ENCODE measurements at places on chromosomes 13 and 19.

GRCh38 chr13:25803641-25804040 lies 248.2 kb downstream of the SHISA2 start:
- no peak for DNase-seq

DNA sequence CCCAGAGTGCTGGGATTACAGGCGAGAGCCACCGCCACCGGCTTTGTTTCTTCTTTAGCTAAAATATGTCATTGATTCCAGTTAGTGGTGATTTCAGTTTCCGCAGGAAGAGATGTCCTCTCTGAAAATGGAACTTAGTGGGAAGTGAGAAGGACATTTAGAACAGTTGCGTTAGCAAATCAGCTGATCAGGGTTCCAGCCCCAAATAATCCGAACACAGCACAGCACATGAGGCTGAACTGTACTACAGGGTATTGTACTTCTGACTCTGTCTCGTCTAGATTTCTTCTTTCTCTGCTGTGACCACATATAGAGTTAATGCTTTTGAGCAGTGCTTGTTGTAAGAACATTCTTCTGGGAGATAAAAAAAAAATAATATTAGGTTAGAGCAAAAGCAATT lies 314.4 kb downstream of the MYO16 start:
- DNase-seq: no peak

DNA sequence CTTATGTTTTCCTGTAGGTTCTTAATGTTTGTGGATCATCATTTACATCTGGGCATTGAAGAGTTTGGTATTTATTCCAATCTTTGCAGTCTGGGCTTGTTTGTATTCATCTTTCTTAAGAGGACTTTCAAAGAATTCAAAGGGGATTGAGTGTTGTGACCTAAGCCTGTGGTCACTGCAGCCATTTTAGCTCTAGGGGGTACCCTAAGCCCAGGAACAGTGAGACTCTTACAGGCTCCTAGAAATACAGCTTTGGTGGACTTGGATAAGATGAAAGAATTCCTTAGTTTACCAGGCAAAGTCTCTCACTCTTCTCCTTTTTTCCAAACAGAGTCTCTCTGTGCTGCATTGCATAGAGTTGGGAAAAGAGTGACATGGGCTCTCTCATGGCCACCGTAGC lies 2539.0 kb upstream of the PCDH20 start:
- no peak for DNase-seq

DNA sequence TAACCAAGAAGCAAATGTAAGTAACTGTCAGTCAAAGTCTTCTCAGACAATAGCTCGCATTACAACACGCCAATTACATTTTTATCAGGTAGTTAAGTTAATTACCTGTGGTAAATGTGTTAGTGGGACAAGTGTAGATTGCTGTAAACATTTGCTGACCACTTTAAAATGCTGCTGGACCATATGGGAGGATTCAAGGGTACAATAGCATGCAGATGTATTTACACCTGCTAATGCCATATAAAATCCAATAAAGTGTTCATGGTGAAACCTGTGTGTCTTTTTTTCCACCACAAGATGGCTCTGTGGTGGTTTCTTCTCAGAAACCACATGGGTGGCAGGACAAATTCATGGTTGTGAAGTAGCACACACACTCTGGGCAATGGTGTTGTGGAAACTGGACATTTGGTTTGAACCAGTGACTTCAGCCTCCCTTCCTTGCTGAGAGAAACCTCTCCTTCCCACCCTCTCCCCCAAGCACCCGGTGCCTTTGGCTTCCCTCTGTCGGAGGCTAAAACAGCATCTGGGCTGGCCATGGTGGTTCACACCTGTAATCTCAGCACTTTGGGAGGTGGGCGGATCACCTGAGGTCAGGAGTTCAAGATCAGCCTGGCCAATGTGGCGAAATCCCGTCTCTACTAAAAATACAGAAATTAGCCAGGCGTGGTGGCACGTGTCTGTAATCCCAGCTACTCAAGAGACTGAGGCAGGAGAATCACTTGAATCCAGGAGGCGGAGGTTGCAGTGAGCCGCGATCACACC lies 18.1 kb upstream of the GTF3A start:
- DNase-seq: peak; percentile 61

DNA sequence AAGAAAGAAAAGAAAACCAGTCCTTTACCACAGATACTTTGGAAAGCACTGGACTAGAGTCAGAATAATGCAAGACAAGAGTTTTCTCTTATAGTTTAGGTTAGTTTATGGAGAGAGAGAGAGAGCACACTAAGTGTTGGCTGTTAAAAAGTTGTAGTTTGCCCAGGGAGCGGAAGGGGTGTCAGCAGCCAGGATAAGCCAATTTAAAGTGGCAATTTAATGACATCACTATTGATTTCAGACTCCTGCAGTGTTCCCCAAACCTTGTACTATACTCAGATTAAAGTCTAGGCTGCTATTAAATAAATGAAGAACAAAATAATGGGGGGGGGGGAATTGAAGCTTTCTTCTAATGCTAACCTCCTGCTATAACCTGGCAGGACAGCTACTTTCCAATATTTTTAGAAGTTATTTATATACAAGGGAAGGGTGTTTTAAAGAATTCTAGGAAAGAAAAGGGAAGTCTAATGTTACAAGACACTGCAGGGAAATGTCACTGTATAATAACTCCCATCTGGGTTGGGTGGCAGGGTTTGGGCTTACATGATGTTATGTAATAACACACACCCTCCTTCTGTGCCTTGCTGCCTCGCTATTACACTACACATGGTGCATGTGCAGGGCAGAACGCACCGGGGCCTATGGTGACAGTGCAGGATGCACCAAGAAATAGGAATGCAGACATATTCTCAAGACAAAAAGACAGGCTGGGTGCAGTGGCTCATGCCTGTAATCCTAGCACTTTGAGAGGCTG lies 19.9 kb downstream of the TPT1 start:
- DNase-seq: no peak

DNA sequence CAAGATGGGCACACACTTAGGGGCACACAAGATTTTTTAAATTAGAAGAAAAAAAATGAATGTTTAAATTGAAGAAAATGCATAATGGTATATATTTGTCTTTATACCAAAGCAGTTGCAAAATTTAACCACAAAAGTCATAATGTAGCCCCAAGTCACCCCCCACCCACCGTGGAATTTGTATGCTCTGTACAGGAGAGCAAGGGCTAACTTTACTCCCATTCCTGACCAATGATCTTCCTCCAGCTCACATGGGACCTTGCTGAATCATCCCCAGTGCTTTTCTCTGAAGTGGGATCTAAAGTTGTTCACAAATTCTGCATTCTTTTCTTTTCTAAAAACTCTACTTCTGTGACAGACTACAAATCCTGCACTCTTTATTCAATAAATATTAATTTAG lies 597.0 kb downstream of the UQCRFS1 start:
- DNase-seq: no peak

- no peak for DNase-seq
These were observed 42.2 kb downstream of the SERP2 start for GRCh38 chr13:44415815-44416214.

DNA sequence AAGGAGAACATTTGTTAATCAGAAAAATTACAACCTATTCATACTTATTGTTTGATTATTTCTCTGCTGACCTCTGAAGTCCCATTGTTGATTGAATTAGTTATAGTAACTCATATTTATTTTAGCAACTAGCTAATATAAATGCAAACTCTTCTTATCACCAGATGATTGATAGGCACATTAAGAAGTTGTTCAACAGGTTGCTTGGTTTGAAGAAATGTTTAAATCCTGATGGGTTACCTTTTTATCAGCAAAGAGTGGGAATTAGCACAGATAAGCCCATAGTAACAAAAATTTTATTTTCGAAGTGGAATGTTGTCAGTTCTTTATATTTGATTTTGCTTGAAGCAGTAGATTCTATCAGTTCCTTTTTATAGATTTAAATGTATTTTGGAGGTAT lies 44.4 kb downstream of the KLF5 start:
- no peak for DNase-seq

DNA sequence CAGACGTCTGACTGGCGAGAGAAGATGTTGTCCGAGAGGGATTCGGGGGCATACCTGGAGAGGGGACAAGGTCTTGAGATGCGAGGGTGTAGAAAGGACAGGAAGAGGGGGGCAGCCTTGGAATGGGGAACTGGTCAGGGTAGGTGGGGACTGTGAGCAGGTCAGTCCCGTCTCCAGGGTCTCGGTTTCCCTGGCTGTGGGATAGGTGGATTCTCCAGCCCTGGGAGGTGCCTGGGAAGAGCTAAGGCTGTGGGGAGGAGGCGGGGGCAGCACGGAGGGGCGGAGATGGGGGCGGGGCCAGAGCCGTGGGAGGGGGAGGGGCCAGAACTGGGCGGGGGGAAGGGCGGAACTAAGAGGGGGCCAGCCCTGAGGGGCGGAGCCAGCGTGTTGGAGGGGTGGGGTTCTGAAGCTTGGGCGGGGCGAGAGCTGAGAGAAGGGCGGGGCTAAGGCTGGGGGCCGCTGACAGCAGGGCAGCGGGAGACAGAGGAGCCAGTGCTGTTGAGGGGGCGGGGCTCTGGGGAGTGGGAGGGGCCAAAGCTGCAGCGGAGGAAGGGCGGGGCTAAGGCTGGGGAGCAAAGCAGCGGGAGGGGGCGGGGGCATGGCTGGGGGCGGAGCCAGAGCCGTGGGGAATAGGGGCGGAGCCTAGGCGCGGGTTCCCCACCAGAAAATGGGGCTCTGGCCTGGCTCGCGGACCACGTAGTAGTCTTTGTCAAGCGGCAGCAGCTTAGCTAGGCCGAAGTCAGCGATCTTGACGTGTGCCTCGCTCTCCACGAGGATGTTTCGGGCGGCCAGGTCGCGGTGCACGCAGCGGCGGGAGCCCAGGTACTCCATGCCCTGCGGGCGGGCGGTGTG lies 9.5 kb upstream of the INSL3 start:
- DNase-seq: peak; percentile 43

- no peak for DNase-seq
These were observed 28.2 kb downstream of the FGF9 start for GRCh38 chr13:21698817-21699679.

DNA sequence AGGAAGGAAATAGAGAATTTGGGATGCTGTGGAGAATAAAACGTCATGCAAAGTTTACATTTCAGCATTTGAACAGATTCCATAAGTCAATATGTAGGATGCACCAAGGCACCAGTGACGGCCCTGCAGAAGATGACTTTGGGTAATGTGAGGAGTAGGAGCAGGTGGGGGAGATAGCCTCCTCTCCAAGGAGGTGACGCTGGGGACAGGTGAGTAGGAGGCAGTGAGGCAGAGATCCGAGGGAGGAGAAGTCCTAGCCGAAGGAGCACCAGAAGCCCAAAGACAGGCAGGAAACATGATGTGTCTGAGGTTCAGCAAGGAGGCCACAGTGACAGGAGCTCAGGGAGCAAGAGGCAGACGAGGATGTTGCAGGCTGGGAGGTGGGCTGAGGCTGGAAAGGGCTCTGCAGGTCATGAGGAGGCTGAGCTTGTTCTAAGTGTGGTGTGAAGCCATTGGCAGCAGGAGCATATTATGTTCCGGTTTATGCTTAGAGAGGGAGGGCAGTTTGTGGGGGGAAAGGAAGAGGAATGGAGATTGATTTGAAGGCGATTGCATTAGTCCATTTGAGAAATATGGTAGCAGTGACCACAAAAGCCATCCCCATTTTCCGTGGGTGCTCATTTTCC lies 55.7 kb upstream of the C1QTNF9 start:
- no peak for DNase-seq

GRCh38 chr13:110418944-110419343 lies 111.9 kb downstream of the COL4A2 start:
- DNase-seq: no peak
